T-helper 2 cell (primary cell): ENCODE measurements at places on chromosomes 4 and X.
A peak's percentile ranks its signal among the peaks of the same experiment; 100 is the strongest.

- DNase-seq, result no peak
These were observed 29.6 kb downstream of the SMARCA1 start for GRCh38 chrX:129493643-129494042.

GRCh38 chr4:99473131-99473530 lies 37.7 kb upstream of the C4orf17 start:
- DNase-seq, result no peak

GRCh38 chrX:734362-734761 lies 103.8 kb downstream of the SHOX start:
- no peak for DNase-seq

- DNase-seq, result peak; percentile 7
These were observed 1.0 kb downstream of the PGRMC2 start for GRCh38 chr4:128286474-128287058.
